ENCODE measurements at places on chromosomes 7 and 10.

DNA sequence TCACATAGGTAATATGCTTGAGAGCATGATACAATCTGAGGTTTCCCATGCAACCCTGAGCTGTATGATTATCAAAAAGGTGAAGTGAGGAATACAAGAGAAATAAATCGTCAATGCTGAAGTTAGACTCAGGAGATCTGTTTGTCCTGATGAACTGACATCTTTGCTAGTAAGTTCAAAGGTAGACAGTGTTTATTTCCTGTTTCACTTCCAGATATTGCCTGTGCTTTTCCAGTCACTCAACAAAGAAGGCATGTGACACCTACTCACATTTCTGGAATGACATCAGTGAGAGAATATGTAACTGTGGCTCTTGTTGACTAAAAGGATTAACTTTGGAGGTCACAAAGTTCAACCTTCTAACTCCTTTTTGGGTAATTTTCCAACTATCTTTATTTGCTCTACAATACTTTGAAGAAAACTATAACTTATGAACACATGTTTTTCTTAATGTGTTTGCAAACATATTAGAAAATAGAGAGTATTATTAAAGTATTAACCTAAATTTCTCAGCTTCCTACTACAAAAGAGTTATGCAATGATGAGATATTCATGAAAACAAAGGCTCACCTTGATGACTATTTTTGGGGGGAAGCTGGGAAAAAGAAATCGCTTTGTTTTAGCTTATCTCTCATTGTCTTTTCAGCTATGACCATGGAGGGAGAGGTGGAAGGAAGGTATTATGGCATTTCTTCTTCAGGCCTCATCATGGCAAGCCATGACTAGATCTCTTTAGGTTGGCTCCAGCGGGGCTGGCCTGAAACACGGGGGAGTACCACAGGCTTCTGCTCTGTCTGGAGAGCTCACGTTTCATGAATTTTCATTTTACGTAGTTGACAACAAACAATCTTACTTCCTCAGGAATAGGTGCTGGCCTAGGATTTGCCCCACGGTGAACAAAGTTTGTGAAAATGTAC lies 214.7 kb upstream of the SLC26A5 start:
- peak; percentile 11 for DNase-seq

GRCh38 chr10:110820321-110820814 lies 51.4 kb upstream of the PDCD4 start:
- peak; percentile 63 for DNase-seq

GRCh38 chr10:6236349-6237198 lies 33.8 kb downstream of the PFKFB3 start:
- DNase-seq: no peak

DNA sequence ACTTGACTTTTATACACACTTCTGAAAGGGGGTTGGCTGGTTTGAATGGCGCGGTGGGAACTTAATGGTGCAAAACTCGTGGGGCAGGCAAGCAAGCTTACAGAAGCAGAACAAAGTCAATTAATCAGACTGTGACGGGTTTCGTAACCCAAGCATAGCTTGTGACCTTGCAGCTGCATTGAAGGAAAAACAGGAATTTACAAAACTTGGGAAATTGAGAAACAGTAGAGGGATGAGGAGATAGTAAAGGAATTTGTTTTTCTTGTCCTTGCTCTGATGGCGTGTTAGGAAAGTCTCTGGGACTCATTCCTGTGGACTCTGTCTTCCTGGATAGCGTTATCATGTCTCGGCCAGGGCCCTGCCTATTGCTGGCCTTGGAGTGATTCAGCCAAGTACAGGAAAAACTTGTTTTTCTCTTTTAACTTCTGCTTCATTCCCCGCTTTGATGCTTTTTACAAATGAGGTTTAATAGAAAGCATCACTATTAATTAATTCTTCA lies 220.0 kb upstream of the KCND2 start:
- peak; percentile 31 for DNase-seq

- DNase-seq: peak; percentile 63
These were observed 137.1 kb downstream of the BMPER start for GRCh38 chr7:34042406-34042805.

GRCh38 chr7:76292213-76292573 lies 10.3 kb upstream of the HSPB1 start:
- no peak for DNase-seq

DNA sequence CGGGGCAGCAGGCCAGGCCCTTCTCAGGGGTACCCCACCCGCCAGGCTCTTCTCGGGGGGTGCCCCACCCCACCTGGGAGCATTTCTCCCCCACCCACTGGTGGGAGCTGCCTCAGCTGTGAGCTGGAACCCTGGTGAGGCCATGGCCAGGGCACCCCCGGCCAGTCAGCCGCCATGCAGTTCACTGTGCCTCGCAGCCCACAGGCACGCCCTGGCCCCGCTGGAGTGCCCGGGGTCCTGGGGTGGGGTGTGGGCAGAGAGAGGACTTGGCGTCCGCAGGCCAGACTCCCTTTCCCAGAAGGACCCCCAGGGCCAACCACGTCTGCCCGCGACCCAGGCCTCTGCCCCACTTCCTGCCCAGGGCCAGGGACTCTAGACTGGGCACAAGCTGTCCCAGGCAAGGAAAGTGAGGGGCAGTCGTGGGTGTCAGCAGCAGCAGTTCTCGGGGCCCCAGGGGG lies 13.1 kb downstream of the DPYSL4 start:
- DNase-seq: no peak

DNA sequence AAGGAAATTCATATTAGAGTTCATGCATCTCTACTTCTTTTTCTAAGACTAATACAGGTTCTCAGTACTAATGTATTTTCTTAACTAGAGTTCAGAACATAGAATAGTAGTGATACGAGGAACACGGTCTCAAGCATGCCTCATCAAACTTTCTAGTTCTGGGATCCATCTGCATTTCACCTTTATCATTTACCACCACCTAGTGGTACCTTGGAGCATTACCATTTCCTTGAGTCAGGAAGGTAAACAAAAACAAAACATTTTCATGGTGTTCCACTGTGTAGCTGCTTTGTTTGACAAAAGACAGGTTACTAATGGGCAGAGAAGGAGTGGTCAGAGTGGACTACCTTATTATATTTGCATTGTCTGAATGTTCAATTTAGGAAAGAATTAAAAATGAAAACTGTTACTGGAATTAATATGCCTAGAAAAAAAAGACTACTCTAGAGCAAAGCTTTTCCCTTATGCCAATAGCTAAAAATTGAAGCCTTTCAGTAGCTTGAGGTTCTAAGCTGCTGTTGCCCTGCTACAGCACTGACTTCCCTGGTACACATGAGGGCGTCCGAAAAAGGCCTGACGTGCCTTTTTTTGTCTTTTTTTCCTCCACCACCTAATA lies 44.5 kb downstream of the STARD3NL start:
- peak; percentile 59 for DNase-seq

DNA sequence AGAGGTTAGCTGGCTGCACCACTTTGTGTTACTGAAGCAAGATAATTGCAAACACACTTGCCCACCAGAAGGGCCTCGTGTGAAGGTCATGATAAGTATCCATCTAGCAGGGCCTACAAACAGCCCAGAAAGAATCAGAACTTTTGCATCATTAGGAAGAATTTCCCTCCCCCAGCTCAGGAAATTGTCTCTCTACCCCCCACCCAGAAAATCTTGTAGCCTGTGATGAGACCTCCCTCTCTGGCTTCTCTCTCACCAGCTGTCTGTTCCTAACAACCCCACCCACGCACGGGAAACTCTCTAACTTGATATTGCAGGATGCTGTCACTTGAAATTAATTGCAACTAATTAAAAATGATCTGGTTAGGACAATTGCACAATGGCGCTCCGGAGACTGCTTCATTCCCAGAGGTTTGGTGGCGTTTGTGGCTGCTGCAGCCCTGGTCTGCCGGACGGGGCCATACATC lies 34.5 kb downstream of the ZNF503 start:
- no peak for DNase-seq

GRCh38 chr10:107583974-107584373 lies 419.5 kb upstream of the SORCS1 start:
- no peak for DNase-seq

DNA sequence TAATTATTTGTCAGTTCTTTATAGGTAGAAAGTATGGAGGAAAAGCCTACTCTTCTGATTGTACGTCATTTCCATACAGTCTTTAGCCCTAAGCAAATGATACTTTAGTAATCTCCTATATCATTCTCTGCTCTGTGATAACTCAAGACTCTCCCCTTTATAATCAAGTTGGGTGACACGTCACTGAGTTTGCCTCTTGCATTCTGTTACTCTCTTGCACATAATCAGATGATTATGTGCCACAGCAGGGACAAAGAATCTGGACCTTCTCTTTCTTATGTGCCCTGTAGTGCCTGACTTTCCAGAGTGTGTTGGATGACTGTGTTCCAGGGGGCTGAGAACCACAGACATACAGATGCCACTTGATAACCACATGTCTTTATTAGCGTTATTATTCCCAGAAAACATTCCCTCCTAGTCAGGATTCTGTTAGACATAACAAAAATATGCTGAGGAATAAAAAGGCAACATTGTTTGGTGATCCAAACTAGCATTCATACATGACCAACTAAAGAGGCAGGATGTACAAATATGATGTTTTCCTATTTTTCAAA lies 116.4 kb upstream of the HGF start:
- DNase-seq: no peak

GRCh38 chr7:50978633-50979215 lies 196.0 kb upstream of the GRB10 start:
- peak; percentile 33 for DNase-seq

DNA sequence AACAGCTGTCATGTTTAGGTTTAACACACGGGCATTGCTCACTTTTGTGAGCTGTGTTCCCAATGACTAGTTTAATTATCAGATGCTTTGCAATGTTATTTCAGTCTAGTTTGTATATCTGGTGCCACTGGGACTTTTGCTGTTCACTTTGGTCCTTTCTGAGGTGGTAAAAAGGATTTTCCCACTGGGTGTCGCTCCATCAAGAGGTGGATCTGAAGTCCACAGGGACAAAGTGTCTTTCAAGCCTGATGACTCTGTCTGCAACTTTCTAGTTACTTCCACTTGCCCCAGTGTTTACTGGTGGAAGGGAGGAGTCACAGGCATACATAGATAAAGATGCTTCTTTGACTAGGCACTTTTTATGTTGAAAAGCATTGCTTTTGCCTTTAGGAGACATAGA lies 242.2 kb downstream of the HGF start:
- DNase-seq: no peak

- DNase-seq: no peak
These were observed 107.7 kb downstream of the TACC2 start for GRCh38 chr10:122096705-122097104.

GRCh38 chr7:40586197-40586596 lies 451.4 kb downstream of the SUGCT start:
- no peak for DNase-seq

DNA sequence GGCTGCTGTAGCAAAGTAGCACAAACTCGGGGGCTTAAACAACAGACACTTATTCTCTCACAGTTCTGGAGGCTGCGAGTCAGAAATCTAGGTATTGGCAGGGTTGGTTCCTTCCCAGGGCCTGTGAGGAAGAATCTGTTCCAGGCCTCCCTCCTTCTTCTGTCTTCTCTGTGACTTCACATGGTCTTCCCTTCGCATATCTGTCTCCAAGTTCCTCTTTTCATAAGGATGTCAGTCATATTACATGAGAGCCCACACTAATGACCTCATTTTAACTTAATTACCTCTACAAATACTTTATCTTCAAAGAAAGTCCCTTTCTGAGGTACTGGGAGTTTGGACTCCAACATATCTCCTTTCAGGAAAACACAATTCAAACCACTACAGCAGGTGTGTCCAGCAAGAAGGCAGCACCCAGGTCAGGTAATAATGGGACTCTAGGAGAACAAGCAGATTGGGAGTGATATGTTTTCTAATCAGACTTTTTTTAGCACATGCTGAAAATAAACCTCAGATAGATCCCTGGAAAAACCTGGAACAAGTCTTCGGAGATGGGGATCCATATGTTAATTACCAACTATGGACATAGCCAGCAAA lies 11.7 kb downstream of the CREB5 start:
- DNase-seq: no peak

- no peak for DNase-seq
These were observed 1357.5 kb upstream of the SORCS1 start for GRCh38 chr10:108521827-108522492.

GRCh38 chr7:113805976-113806375 lies 112.8 kb downstream of the PPP1R3A start:
- no peak for DNase-seq

- DNase-seq: peak; percentile 43
These were observed 24.9 kb downstream of the CALD1 start for GRCh38 chr7:134804351-134804750.

DNA sequence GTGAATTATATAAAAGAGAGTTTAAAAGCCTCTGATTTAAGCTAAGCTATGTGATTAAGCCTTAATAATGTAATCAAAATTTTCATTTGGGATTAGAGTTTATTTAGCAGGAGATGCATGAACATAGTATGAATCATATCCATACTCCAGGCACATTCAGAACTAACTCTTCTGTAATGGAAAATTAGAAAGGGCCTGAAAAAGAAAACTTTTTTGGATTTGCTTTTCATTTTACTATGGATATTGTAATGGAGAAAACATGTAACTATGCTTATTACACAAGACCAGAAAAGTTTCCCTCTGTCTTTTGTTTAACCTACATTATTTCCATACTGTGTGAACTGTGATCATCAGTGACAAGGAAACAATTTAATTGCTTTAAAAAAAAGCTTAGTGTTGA lies 22.0 kb downstream of the TES start:
- DNase-seq: no peak

DNA sequence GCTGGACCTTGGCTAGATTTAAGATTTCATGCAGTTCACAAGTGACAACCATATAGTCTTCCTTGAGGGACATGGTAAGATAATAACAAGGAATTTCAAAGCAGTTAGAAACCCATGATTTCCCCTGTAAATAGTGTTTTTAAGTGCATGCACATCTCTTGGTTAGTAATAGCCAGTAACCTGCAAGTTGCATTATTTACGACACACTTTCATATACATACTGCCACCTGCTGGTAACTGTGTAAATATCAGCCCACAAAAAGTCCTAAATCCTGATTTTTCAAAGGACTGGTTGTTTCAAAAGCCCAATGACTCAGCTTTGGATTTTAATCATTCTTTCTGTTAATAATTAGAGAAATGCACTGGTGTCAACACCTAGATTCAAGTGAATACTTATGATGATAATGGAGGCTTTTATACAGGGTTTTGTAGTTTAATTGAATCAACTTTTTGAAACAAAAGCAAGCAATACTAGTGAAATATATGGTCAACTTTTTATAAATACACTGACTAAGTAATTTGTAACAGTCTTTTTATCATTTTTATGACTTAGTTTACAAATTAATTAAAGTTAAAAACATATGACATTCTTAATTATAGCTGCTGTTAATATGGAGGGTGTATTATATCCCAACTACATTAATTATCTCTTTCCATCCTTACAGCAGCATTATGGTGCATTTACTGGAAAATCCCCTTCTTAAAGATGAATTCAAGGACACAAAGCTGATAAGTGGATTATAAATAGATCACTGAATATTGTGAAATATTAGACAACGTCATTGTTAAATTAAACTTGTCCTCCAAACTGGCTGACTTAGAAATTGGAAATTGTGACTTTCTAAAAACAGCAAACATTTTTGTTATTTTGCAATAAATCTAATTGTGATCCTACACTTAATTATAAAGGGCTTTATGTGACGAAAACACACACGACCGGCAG lies 367.7 kb upstream of the SEMA3D start:
- DNase-seq: peak; percentile 45

GRCh38 chr10:114540236-114540635 lies 117.8 kb downstream of the ABLIM1 start:
- no peak for DNase-seq
